NCI-H1105 (cell line): ENCODE measurements at places on chromosomes 13 and 19.

GRCh38 chr13:26601669-26602068 is 44.2 kb downstream of the WASF3 start:
- no peak for DNase-seq

GRCh38 chr13:73216381-73216831 is 157.6 kb downstream of the KLF5 start:
- DNase-seq = no peak

DNA sequence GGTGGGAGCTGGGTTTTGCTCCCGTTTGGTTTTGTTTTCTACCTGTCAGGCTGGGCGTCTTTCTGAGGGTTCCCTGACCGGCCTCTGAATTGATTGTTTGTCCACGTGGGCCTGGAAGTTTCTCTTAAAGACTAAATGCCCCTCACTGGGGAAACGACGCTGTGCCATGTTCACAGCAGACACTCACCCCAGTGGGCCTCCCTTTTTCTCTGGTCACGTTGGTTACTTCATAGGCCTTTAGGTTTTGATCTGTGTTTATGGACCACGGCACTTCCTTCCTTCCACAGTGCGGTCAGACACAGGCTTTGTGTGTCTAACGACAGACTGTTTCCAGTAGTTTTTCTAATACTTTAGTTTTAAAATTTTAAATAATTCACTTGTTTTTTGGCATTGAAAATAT is 20.1 kb upstream of the NDUFS7 start:
- DNase-seq = no peak

GRCh38 chr13:76035711-76036110 is 399.6 kb downstream of the LMO7 start:
- DNase-seq = no peak

GRCh38 chr19:28652765-28653164 is 560.2 kb downstream of the UQCRFS1 start:
- DNase-seq = no peak

- DNase-seq = no peak
Measured at GRCh38 chr19:35404879-35405622, 34.2 kb downstream of the GPR42 start.

DNA sequence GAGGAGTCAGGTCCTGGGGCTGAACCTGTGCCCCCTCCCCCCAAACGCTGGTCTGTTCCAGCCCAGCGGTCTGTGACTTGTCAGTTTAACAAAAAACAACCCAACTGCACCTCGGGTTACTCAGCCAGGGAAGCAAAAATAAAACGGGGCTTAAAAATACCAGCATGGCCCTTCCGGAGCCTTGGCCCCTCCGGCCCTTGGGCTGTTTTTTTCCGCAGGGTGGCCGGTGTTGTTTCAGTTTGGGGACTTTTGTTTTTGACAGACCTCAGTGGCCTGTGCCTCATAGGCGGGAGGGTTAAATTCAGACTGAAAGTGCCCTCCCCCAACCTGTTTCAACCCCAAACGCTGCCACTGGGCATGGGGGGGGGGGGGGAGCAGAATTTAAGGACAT is 4.0 kb downstream of the TCF3 start:
- DNase-seq = no peak

- DNase-seq = no peak
Measured at GRCh38 chr19:51546650-51547396, 15.4 kb upstream of the SIGLEC6 start.

DNA sequence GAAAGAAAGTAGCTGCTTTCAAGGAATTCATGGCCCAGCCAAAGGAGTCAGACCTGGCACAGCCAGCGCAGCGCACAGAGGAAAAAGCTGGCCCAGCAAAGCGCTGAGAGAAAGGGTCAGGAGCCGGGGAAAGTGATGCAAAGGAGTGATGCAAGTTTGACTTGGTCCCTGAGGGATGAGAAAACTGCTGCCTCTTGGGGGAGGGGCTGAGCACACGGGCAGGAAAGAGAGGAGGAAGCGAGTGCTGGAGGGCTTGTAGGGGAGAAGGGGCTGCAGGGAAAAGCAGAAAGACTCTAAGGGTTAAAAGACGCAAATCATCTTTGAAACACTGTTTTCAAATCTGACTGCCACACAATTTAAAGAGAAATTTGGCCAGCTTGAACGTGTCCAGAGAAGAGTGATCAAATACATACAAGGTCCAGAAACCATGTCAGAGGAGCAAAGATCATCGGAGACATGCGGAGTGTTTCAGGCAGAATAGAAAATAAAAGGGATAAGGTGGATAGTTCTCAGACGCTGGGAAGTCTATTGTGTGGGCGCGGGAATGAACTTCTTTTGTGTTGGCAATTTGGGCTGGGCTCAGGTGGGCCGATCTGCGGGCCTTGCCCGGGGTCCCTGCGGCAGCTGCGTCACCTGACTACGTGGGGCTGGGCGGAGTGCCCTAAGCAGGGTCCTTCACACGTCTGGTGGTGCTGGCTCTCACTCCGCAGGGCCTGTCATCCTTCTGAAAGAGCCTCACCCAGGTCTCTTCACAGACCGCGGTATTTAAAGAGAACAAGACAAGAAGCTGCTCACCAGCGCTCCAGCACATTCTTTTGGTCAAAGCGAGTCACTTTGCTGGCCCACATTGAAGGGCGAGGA is 18.1 kb downstream of the N4BP2L1 start:
- DNase-seq = no peak

- no peak for DNase-seq
Measured at GRCh38 chr19:15129856-15130585, 22.8 kb downstream of the SYDE1 start.

DNA sequence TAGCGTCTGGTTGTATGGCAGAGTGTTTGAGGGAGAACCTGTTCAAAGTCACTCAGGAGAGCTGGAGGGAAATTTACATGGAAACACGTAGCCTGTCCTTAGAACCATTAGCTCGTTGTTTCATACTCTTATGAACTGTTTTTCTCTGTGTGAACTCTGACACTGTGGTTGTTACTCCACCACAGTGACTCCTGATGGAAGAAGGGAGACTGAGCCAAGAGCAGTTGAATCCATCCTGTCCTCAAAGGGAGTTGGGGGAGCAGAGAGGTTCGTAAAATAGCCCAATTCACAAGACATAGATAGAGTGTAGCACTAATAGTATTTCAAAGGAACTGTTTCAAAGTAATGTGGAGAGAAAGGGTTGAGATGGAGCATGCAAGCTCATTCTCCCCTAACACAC is 964.8 kb downstream of the PCDH9 start:
- no peak for DNase-seq

- DNase-seq = no peak
Measured at GRCh38 chr13:40399756-40400155, 266.7 kb downstream of the FOXO1 start.

DNA sequence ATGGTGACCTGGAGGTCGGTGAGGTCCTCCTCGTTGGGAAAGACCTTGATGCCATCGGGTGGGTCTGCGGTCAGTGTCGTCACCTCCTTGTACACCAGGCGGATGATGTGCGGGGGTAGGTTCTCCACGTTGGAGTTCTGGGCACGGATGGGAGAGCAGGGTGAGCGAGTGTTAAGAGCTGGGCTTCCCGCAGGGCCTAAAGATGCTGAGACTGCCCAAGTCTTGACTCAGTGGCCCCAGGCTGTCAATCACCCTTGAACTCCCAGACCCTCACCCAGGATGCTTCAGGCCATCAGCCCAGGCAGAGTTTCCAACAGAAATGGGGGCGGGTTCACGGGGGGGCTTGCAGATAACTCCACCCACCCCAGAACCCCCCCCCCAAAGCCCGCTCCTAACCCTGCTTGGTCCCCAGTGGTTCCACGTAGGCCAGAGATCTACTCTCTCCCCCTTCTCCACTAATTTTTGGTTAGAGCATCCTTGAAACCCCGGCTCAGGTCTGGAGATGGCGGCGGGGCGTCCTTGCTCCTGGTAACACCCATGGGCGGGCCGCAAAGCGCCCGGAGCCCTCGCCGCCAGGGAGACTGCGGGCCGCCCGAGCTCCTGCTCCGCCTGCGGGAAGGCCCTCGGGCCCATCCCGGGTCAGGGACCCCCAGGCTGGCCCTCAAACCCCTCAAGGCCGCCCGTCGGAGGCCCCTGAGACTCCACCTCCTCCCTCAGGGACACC is 600 bp downstream of the UBE2S start:
- DNase-seq = peak; percentile 15

- DNase-seq = no peak
Measured at GRCh38 chr13:97116754-97117153, 105.4 kb upstream of the MBNL2 start.

GRCh38 chr13:99122171-99122570 is 78.5 kb upstream of the UBAC2 start:
- no peak for DNase-seq

DNA sequence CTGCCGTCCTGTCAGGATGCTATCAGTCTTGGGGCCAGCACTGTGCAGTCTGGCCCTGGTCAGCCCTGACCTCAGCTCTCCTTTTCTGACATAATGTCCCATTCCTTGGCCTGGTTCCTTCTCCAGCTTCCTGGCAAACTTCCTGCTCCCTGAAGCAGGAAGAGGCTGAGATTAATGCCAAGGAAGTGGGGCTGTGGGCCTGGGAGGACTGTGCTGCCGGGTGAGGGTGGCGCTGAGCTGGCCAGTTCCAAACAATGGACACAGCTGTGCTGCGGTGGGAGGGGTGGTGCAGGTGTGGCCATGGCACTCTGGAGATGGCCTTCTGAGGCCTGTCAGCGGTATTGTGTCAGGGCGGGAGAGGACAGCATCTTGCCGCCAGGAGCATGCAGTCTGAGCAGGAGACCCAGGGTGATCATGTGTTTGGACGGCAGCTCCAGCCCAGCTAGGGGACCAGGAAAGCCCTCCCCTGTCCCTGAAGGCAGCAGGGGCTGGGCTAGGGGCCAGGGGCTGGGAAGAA is 30.9 kb downstream of the TUBA3C start:
- DNase-seq = no peak

DNA sequence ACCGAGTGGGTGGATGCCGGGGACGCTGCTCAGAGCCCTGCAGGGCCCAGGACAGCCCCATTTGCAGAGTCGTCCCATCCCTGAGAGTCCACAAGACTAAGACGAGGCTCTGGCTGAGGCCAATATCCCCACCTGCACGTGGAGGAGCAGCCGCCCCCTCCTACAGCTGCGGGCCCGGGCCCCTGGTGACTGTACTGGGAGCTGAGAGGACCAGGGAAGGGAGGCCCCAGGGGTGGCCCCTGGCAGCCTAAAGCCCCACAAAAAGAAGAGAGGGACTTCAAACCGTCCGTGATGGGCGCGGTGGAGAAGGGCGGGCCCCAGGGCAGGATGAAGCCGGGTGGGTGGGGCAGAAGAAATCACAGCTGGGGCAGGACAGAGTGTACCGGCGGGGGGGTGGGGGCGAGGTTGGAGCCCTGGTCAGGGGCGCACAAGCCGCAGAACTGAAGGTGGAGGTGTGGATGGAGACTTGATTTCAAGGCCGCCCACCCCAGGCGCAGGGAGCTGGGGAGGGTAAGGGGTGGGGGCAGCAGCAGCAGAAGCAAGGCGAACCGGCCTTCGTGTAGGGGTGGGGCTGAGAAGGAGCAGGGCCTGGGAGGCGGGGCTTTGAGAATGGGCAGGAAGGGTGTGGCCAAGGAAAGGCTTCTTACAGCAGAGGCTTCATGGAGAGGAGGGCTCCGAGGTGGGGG is 12.9 kb downstream of the CFD start:
- DNase-seq = peak; percentile 67

GRCh38 chr19:29695765-29696564 is 19.1 kb downstream of the C19orf12 start:
- no peak for DNase-seq

DNA sequence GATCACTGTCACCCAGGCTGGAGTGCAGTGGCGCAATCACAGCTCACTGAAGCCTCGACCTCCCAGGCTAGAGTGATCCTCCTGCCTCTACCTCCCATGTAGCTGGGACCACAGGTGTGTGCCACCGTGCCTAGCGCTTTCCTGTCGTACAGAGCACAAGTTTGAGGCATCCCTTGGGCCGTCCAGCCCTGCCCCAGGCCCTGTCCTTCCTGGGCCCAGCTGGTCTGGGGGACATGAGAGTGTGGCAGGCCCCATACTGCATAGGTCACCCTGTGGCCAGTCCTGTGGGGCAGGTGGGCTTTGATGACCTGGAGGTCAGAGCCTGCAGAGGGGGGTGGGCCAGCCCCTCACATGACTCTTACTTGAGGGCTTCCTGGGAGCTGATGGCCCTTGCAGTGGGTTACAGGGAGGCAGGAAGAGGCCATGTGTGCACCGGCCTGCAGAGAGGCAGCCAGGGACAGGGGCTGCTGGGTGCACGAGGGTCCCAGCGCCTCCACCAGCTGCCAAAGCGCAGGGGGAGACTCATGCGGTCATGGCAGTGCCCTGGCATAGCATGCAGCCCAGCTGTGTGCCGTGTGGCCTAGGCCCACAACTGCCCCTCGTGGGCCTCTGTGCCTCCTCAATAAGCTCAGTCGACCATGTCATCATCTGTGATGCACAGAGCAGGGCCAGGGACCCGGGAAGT is 61.4 kb downstream of the KDM4B start:
- DNase-seq = no peak

- DNase-seq = no peak
Measured at GRCh38 chr19:10422846-10423245, 2.5 kb downstream of the PDE4A start.

DNA sequence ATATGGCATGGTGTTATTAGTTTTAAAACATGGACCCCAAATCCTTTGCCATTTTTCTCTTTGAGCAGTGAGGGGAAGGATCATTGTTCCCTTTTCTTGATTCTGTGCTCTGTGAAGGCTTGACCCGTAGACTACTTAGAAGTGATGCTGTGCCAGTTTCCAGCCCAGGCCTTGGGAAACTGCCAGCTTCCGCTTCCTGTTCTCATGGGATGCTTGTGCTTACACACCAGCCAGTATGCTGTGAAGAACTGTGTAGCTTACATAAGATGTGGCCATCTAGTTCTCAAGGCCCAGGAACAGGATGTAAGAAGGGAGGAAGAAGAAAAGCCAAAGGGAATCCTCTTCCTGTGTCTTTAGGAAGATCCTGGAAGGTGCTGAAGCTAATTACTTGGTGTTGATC is 180.9 kb downstream of the PCCA start:
- DNase-seq = no peak

DNA sequence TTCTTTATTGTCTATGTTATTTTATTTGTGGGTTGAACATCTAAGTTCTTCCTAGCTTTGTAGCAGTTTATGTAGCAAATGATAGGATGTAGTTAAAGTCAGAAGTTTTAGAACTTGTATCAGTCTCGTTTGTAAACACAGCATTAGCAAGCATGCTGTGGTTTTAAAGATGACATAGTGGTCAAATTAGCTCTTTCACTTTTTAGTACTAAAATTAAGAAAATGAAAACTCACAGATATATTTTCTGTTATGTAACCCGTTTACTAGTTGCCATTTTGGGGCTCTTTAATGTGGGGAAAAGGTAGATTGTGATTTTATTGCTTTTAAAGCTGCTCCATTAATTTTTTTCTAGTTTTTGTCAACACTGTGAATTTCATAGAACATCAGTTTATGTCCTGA is 216.5 kb downstream of the PCCA start:
- no peak for DNase-seq

DNA sequence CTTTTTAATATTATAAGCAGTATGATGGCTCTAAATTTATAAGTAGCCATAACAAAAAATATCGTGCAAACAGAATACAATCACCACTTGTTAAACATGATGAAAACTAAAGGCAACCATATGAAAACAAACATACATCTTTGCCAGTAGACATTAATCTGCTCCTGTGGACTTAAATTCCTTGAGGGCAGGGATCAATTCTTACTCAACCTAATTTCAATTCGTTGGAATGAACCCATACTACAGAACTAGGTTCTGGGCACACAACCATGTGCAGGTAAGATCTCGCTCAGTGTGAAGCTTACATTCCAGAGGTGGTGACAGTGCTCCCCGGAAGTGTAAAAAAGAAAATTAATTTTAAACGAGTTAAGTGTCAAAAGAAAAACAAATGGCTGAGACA is 13.4 kb downstream of the TBC1D4 start:
- no peak for DNase-seq

- no peak for DNase-seq
Measured at GRCh38 chr19:8615813-8616596, 5.5 kb upstream of the ADAMTS10 start.
